Aortic smooth muscle cell (primary cell): ENCODE measurements at places on chromosomes 12 and 14. TPM values are rescaled to one million over a fixed set of nuclear protein-coding genes. Genes with fewer than 3 reads are reported as not detected.

The KLRC3 gene
- total RNA-seq, result not detected in 2 replicates

The GPR132 gene
- total RNA-seq, result not detected in 2 replicates

The GPD1 gene
- total RNA-seq, result 0.13 and 0.44 TPM in 2 replicates

The PDE3A gene
- total RNA-seq, result 93.3 and 102 TPM in 2 replicates

The KRT75 gene
- not detected in 2 replicates for total RNA-seq

The CMA1 gene
- not detected in 2 replicates for total RNA-seq

The ANKS1B gene
- 3.0 and 3.7 TPM in 2 replicates for total RNA-seq

The TBX5 gene
- not detected in 2 replicates for total RNA-seq

The KCNMB4 gene
- 0.26 and 0.56 TPM in 2 replicates for total RNA-seq

The KRT72 gene
- not detected in 2 replicates for total RNA-seq

The PLEKHG7 gene
- 0.13 TPM in 1 of 2 replicates, not detected in the other for total RNA-seq

The DHRS4L2 gene
- total RNA-seq, result 9.2 and 18.4 TPM in 2 replicates

The OR4K14 gene
- not detected in 2 replicates for total RNA-seq

The NFE2 gene
- not detected in 2 replicates for total RNA-seq

The AGAP2 gene
- total RNA-seq, result 0.13 and 0.19 TPM in 2 replicates

The RERGL gene
- 1.2 and 3.1 TPM in 2 replicates for total RNA-seq

The HOMEZ gene
- 2.4 and 4.1 TPM in 2 replicates for total RNA-seq
